ENCODE measurements at places on chromosomes 13 and 19.

DNA sequence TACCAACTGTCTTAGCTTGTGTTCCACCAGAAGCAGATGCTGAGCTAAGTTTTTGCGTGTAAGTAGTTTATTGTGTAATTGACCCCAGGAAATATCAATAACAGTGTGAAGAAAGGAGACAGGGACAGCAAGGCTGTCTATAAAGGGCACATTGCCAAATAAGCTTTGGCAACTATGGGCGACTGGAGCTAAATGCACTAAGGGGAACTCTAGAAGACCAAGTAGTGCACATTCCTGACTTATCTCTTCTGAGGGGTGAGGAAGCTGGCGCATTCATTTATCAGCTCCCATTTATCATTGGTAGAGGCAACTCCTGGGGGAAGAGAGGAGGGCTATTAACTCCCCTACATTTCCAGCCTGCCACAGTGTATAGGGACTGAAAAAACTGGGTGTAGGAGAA lies 135.0 kb downstream of the DLEU7 start:
- no peak for DNase-seq

- DNase-seq, result no peak
These were observed 6.2 kb downstream of the ACOD1 start for GRCh38 chr13:76954538-76954937.

DNA sequence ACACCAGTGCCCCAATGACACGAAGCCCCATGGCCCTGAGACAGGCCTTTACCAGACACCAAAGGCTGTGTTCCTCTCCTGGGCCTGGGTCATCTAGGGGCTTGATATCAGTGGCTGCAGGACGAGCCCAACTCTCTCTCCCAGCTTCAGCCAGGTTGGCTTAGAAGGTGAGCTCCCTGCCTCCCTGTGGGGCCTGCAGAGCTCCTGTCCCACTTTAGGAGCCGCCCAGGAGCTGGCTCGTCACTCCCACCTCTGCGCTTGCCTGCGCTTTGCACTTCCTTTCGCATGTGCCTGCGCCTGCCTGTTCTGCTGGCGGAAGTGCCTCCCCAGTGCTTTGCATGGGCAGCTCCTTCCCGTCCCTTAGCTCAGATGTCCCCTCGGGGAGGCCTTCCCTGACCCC lies 4.9 kb downstream of the CALM3 start:
- DNase-seq, result no peak

DNA sequence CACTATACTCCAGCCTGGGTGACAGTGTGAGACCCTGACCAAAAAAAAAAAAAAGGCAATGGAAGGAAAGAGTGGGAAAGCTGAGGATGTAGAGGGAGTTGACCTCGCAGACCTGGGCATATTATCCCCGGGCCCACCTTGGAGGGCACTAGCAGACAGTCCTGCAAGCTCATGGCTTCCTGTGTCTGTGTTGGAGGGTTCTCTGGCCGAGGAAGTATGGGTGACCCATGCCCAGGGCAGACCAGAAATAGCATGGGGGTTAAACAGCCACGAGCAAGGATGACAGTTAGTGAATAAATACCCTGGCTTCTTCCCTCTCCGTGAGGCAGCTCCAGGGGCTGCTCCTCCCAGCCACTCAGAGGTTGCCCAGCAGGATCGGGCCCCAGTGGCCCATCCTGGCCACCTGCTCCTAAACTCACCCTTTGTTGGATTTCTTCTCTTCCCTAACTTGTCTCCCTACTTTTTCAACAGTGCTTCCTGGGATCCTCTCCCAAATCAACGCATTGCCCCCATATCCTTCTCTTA lies 485.8 kb downstream of the ZNF536 start:
- DNase-seq, result no peak

DNA sequence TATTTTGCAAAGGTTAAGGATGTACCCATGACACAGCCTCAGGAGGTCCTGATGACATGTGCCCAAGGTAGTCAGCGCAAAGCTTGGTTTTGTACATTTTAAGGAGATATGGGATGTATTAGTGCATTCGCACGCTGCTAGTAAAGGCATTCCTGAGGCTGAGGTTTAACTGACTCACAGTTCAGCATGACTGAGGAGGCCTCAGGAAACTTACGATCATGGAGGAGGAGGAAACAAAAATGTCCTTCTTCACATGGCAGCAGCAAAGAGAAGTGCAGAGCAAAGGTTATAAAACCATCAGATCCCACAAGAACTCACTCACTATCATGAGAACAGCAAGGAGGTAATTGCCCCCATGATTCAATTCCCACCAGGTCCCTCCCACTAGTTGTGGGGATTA lies 1017.4 kb downstream of the EFNB2 start:
- no peak for DNase-seq

- DNase-seq, result no peak
These were observed 307.0 kb downstream of the UQCRFS1 start for GRCh38 chr19:28905996-28906395.

GRCh38 chr13:19959141-19959830 lies 759 bp downstream of the ZMYM2 start:
- peak; percentile 38 for DNase-seq

- DNase-seq, result no peak
These were observed 191.4 kb downstream of the POSTN start for GRCh38 chr13:37407156-37407555.

DNA sequence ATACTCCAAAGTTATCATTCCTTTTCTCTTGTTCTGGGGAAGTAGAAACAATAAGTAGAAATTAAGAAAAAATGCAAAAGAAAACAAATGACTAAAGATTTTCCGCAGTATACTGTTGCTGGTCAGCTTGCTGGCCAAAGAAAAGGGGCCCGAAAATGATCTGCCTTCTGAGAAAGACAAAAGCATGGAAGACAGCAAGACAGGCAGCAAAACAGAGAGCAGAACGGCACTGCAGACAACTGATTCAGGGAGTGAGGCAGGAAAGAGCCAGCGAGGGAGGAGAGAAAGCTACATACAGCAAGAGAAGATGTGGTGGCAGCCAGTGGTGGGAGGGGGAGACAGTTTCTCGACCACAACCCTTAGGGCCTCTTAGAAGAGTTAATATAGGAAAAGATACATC lies 5.3 kb upstream of the DOCK9 start:
- DNase-seq, result no peak

- no peak for DNase-seq
These were observed 69.5 kb upstream of the ANKRD10 start for GRCh38 chr13:110984381-110984780.

DNA sequence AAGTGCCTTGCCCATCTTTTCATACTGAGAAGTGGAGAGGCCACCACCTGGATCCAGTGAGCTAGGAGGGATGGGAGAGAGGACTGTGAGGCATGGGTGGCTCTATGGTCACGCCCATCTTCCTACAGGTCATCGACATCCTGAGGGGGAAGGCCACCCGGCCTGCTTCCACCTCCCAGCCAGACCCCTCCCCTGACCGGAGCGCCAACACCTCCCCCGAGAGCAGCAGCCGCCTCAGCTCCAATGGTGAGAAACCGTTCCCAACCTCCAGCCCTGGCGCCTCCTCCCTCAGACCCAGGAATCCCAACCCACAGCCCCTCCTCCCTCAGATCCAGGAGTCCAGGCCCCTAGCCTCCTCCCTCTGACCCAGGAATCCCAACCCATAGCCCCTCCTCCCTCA lies 10.1 kb downstream of the BCL3 start:
- no peak for DNase-seq

GRCh38 chr19:50933640-50934039 lies 19.2 kb downstream of the KLK5 start:
- peak; percentile 53 for DNase-seq

DNA sequence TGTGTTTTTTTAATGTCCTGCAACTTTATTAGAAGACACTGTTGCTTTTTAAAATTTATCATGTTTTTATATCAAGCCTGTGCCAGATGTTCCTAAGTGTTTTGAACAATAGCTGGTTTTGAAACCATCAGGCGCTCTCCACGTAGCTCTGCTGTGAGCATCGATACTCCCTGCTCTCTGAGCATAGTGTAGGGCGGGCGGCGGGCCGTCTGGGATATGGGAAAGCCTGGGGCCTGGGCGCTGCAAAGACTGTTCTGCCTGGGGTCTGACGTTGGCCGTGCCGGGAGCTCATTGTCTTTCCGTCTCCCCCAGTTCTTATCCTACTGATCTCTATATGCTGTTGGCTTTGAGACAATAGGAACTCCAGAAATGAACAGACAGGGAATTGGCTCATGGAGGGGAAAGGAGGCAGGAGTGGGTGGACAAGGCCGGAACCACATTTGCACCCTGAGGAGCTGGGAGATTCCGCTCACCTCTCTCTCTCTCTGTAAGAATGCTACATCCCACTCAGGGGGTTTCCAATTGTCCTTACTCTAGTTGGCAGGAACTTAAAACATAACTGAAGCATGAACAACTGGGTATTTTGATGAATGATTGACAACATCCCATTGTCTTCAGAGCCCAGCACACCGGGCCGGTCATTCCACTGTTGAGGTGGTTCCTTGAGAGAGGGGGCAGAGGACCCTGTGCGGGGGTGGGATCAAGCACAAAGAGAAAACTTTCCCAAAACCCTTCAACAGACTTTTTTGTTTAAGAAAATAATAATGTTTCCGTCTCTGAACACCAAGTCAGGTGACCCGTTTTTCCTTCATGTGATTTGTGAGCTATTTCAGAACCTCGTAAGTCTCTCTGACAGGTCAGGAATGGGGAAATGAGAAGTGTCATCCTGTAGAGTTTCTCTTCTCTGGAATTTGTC lies 64.7 kb downstream of the COL4A2 start:
- no peak for DNase-seq

- DNase-seq, result no peak
These were observed 2.3 kb downstream of the DDX39A start for GRCh38 chr19:14416817-14417231.

DNA sequence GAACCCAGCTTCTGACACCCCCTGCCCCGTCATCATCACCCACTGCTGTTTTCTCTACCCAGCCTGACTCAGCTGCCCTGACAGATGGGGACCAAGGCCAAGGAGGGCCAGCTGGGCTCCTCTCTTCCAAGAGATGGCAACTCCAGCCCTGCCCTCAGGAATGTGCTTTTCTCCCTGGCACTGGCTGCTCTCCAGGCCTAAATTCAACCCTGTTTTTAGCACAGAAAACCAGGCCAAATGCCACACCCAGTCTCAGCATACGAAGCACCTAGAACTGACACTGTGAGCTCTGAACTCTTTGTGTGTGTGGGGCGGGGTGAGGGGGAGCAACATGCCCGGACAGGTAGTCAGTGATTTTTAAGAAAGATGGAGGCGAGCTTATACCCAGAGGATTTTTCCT lies 23.4 kb upstream of the IGFL1 start:
- peak; percentile 89 for DNase-seq

- peak; percentile 82 for DNase-seq
These were observed at the start of gene MED25 for GRCh38 chr19:49817964-49818648. TSS of gene MED25 (plus strand) at chr19:49818289. CDS start at chr19:49818342, 53 bp downstream.

DNA sequence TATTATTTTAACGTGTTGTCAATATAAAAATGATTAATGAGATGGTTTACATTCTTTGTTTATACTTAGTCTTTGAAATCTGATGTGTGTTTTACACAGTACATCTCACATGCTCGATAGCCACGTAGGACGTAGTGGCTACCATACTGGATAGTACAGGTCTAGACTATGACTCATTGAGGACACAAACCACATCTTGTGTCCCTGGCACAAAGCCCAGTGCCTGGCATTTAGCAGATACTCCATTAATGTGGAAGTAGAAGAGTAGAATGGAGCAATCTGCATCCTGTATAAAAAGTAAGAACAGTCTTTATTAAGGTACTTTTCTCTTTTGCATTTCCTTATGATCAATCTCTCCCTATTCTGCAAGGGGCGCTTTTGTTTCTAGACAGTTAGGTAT lies 49.0 kb upstream of the FRY start:
- peak; percentile 64 for DNase-seq

GRCh38 chr19:39183104-39183503 lies 13.7 kb upstream of the NCCRP1 start:
- DNase-seq, result no peak

DNA sequence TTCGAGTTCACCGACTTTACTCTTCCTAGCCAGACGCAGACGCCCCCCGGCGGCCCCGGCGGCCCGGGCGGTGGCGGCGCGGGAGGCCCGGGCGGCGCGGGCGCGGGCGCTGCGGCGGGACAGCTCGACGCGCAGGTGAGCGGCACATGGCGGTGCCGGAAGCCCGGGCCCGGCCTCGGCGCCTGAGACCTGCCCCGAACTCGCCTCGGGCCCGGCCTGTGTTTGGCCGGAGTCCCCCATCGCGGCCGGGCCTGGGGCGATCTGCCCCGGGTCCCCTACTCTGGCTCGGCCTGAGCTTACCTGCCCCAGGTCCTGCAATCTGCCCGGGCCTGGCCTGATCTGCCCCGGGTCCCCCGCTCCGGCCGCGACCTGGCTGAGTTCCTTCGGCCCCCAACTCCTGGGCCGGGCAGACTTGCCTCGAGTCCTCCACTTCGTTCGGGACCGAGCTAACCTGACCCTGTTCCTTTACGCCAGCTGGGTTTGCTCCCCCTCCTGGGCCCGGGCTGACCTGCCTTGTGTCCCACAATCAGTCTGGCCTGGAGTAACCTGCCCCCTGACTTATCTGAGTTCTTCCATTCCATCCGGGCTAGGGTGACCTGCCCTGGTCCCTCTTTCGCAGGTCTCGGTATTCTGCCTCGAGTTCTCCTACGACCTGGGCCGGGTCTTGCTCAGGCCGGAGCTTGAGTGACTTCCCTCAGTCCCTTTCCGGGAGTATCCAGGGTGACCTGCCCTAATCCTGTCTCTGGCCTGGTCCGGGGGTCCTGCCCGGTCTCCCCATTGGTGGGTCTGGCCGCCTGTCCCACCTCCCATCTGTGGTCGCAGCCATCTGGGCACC lies 764 bp downstream of the UPF1 start:
- peak; percentile 45 for DNase-seq

DNA sequence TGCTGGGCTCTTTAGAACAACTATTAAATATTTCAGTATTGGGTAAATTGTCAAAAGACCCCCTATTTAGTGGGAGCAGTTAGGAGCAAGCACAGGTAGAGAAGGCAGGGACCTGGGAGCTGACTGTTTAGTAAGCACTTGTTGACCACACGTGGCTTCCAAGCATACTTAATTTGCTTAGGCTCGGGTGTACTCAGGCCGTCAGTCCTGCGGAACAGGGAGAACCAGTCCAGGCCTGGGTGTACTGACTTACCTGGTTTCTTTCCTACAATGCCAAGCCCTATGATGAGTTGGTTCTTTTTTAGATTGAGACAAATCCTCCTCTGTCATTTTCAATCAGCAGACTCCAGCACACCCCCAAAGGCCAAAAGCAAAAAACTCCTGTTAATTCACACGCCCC lies 90.0 kb downstream of the WDFY2 start:
- DNase-seq, result peak; percentile 62

DNA sequence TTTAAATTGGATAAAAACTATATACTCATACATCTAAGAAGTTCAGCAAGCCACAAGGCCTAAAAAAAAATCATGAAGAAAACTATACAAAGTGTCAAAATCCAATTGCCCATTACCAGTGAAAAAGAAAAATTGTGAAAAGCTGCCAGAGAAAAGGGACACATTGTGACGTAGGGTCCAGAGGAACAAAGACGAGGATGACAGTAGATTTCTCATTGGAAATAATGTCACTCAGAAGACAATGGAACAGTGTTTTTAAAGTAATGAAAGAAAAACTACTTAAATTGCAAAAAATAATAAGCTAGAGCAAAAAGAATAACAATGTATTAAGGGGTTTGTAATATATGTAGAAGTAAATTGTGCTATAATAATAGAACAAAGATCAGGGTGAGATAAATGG lies 195.2 kb downstream of the EFNB2 start:
- DNase-seq, result no peak

- no peak for DNase-seq
These were observed 56.1 kb upstream of the ZNF835 start for GRCh38 chr19:56727677-56728076.

GRCh38 chr19:39064405-39064804 lies 19.8 kb upstream of the ACP7 start:
- DNase-seq, result no peak

GRCh38 chr13:51525567-51526167 lies 58.6 kb upstream of the WDFY2 start:
- DNase-seq, result no peak

- no peak for DNase-seq
These were observed 21.1 kb upstream of the ZNF766 start for GRCh38 chr19:52248241-52248640.

Data from RWPE1 (cell line).